ENCODE measurements at places on chromosomes 6 and 20.

DNA sequence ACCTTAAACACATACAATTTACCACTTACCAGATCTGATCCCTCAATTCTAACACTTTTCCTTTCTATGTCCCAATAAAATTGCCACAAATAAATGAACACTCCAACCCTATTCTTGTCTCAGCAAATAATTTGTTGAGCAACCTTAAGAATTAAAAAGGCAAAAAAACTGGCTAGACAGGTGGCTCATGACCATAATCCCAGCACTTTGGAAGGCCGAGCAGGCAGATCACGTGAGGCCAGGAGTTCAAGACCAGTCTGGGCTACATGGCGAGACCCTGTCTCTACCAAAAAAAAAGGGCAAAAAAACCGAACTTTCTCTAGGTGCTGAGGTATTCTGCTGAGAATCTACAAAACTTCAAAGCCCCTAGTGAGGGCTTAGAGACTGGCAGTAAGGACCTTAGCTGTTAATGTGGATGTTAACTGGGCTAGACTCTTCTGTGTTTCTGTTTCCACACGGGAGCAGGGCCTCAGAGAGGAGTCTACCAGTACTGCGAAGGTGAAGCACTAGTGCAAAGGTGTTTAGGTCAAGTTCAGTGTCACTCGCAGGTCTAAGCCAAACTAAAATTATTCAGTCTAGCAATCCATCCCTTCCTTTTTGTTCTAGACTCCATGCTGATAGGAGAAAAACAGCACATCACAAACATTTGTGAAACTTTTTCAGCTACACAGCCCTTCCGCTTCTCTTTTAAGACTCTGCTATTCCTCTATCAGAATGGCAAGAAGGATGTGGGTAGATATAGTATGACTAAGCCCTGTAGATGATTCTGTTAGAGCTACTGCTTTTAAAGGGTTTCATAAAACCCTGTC, 2.6 kb downstream of the FASTKD5 start:
- DNase-seq = peak; percentile 68

GRCh38 chr6:143705569-143705968, 27.8 kb downstream of the PHACTR2 start:
- no peak for DNase-seq

DNA sequence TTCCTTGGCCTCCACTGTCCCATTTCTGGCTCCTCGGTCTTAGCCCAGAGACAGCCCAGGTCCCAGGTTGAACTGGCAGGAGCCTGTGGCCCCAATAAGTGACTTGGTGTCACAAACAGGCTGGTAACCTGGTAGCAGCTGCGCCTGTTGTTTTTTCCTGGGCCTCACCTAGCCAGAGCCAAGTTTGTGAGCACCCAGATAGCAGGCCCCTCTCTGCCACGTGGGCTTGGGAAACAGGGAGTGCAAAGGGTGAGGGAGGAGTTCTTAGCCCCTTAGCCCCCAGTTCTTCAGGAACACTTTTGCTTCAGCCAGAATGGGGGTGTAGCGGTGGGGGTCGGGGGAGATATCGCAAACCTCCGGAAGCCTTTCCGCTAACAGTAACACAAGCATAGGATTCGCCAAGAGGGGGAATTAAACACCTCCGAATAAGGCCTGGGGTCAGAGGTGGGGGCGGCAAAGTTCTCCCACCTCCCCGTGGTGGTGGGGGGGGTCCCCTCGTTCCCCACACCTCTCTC, 760 bp downstream of the C6orf132 start:
- DNase-seq = no peak

DNA sequence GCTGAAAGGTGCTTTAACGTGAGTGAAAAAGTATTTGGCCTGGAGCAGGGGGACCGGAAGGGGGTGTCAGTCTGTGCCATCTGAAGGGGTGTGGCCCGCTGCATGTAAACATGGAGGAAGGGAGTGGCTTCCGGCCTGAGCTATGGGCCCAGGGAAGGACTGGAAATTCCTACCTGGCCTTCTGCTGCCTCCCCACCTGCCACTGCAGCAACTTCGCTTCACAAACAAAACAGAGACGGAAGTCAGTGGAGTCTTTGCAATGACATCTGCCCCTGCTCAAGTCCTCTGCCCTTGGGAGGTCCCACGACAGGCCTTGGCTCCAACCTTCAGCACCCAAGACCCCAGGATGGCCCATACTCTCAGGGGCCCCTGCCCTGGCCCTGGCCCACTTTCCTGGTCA, 28.1 kb upstream of the FOXP4 start:
- DNase-seq = no peak

GRCh38 chr6:106527117-106527516, 102.2 kb downstream of the RTN4IP1 start:
- DNase-seq = no peak

DNA sequence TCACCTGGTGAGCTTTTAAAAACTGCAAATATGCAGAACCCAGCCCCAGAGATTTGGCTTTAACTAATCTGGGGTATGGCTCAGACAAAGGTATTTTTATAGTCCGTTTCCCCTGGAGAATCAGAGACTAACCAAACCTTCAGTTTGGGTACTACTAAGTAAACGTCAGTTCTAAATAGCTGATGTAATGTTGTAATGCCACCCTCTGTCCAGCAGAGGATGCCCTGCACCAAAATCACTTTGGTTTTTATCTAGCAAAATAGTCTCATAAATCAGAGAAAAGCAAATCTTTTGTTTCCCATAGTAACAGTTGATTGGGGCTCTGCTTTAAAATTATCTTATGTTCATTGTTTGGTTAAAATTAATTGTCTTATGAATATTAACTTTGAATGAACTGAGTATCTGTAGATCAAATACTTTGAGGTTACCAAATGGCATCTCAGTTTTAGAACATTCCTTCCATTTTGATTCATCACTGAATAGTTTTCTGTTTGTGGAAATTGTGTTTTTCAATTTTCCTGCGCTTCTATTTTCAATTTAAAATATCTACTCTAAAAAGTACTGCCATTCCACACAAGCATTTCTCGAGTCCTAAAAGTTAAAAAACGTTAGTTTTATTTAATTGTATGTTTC, 278.3 kb upstream of the PLCB4 start:
- peak; percentile 20 for DNase-seq

- no peak for DNase-seq
These were observed 98.0 kb downstream of the EPB41L2 start for GRCh38 chr6:130964808-130965604.

- DNase-seq = no peak
These were observed 136.6 kb downstream of the BACH2 start for GRCh38 chr6:90160013-90160412.

DNA sequence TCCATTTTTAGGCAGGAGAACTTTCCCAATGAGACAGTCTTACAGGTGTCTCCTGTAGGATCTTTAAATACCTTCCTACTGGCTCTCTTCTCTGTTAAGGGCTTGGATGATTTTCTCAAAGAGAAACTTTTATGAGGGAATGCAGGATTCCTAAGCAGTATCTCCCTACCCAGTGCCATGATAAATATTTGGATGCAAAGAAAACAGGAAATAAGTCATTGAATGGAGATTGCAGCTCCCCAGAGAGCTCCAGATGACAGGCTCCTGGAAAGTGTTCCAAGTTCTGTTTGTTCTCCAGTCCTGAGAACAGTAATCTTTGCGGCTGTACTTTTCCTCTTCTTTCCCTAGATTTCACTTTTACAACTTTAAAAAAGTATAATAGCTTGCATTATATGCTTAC, 2.4 kb upstream of the SCGN start:
- DNase-seq = no peak

DNA sequence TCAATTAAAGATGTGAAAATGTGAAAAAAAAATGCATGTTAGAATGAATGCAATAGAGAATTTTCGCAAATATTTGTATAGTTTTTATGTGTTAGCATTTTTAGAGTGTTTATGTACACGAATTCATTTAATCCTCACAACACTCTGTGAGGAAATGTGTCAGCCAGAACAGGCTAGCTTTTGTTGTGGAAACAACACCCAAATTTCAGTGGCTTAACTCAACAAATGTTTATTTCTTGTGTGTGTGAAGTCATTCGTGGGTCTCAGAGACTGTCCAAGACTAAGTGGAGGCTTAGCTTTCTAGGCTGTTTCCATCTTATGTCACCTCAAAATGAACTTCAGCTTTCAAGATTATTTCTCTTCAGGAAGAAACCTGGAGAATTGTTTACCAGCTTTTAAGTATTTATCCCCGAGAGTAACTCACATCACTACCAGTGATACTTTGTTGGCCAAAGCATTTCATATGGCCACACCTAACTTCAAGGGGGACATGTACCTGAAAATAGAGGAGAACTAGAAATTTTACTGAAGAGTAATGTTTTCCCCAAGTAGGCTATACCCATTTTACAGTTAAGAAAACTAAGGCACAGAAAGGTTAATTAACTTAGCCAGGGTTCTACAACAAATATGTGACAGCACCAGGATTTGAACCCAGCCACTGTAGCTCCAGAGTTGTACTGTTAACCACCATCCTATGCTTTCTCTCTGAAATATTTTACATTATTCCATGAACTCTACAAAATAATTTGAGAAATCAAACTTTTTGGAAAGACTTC, 306.1 kb downstream of the QKI start:
- no peak for DNase-seq

DNA sequence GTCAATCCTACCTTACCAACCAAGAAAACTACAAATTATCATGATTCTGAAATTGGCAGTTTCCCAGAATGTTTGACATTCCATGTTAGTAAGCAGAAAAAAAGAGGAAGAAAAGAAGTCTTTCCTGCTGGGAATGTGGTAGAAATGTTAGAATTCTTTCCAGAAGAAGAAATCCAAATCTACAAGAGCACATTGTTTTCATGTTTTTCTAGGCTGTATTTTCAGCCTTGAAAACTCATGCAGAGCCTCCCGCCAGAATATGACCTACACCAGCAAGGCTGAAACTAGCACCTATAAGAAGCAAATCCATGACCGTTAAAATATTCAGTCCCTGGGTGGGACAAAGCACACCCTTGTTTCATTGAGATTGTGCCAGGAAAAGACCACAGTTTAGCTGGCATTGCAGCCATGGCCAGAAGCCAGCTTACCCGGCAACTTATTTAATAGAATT, 259.4 kb downstream of the GJA1 start:
- no peak for DNase-seq

GRCh38 chr6:144582939-144583613, 297.9 kb downstream of the UTRN start:
- peak; percentile 23 for DNase-seq

GRCh38 chr20:24574307-24574706, 104.9 kb downstream of the SYNDIG1 start:
- no peak for DNase-seq
